ENCODE measurements at places on chromosomes 3 and 15. TPM values are rescaled to one million over a fixed set of nuclear protein-coding genes. Genes with fewer than 3 reads are reported as not detected.

The TNFAIP8L3 gene
- not detected for polyA plus RNA-seq

The JMJD7 gene
- 19.1 TPM for polyA plus RNA-seq

The NCEH1 gene
- 2.6 TPM for polyA plus RNA-seq

The COL6A5 gene
- polyA plus RNA-seq: not detected

The PLXND1 gene
- 1.2 TPM for polyA plus RNA-seq

The SLC12A1 gene
- not detected for polyA plus RNA-seq

The CLDN1 gene
- not detected for polyA plus RNA-seq

The PLCB2 gene
- polyA plus RNA-seq: 14.5 TPM

The CLDND1 gene
- 41.9 TPM for polyA plus RNA-seq

The PLSCR4 gene
- polyA plus RNA-seq: not detected

The MAP1A gene
- polyA plus RNA-seq: 0.26 TPM

The STXBP5L gene
- polyA plus RNA-seq: not detected

The MST1R gene
- 0.19 TPM for polyA plus RNA-seq

The ATP10A gene
- polyA plus RNA-seq: 5.2 TPM

The SENP7 gene
- polyA plus RNA-seq: 9.3 TPM

The RBPMS2 gene
- not detected for polyA plus RNA-seq

The TTLL13 gene
- not detected for polyA plus RNA-seq

The LMAN1L gene
- polyA plus RNA-seq: not detected

The AP4E1 gene
- 3.7 TPM for polyA plus RNA-seq

The SLC24A5 gene
- not detected for polyA plus RNA-seq

The STRIT1 gene
- polyA plus RNA-seq: not detected

The RPUSD2 gene
- polyA plus RNA-seq: 18.7 TPM

The GPR171 gene
- polyA plus RNA-seq: 69.3 TPM

The CCDC32 gene
- 40.4 TPM for polyA plus RNA-seq

The GOLGA6D gene
- polyA plus RNA-seq: not detected

The PP2D1 gene
- polyA plus RNA-seq: 0.34 TPM

The RLBP1 gene
- not detected for polyA plus RNA-seq

The WDR5B gene
- 1.2 TPM for polyA plus RNA-seq

The EPHB1 gene
- polyA plus RNA-seq: not detected

The UACA gene
- 0.10 TPM for polyA plus RNA-seq

The PLIN1 gene
- not detected for polyA plus RNA-seq

The WDR93 gene
- not detected for polyA plus RNA-seq

The DNAH12 gene
- polyA plus RNA-seq: not detected
